Effector CD4-positive, alpha-beta T cell (primary cell): ENCODE measurements at places on chromosomes 13 and 19.

GRCh38 chr19:3054972-3055740, 7.1 kb downstream of the TLE5 start:
- no peak for DNase-seq

DNA sequence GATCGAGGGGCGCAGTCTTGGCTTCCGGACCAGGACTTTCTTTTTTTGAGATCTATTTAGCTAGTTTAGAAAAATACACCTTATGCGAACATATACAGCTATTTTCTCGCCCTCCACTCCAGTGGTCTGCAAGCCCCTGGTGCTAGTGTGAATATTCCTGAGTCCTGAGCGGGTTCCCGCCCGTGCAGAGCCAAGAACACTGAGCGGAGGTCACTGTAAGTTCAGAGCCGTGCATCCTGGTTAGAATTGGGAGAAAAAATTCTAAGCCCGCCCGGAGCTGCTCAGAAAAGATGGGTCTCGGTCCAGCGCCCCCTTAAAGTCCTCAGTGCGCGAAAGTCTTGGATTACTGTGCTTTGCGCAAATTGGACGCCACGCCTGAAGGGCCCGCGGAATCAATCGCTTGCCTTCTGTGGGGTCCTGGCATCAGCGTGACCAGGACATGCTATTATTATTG, 117.7 kb downstream of the KCNRG start:
- no peak for DNase-seq

GRCh38 chr19:39308531-39309304, 11.9 kb downstream of the LRFN1 start:
- no peak for DNase-seq

- DNase-seq: no peak
These were observed 6.3 kb upstream of the ZSWIM4 start for GRCh38 chr19:13788991-13789390.

DNA sequence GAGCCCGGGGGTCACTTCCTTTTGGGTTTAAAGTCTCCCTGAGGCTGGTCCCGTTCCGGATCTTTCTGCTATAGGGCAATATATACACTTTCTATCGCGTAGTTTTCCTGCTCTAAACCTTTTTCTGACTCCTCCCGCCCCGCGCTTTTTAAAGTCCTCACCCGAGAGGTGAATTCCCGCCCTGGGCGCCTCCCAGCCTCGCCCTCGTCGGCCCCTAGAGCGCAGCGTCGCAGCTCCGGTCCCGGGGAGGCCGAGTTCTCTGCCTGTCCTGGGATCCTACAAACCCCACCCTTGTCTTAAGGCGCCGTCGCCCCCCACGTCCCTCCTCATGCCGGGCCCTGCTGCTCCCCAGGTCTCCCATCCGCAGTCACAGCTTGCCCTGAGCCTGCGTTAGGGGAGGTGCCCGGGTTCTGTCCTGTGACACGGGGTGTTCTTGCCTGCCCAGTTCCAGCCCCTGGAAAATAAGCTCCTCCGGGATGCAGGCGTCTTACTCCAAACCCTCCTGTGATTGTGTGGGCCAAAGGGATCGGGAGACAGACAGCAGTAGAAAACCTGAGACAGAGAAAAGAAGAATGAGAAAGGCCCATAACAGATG, 491 bp downstream of the ZNF525 start:
- DNase-seq: no peak

GRCh38 chr13:69287050-69287698, 820.5 kb upstream of the ATXN8OS start:
- DNase-seq: no peak

GRCh38 chr13:51767100-51767499, 36.9 kb downstream of the DHRS12 start:
- no peak for DNase-seq

DNA sequence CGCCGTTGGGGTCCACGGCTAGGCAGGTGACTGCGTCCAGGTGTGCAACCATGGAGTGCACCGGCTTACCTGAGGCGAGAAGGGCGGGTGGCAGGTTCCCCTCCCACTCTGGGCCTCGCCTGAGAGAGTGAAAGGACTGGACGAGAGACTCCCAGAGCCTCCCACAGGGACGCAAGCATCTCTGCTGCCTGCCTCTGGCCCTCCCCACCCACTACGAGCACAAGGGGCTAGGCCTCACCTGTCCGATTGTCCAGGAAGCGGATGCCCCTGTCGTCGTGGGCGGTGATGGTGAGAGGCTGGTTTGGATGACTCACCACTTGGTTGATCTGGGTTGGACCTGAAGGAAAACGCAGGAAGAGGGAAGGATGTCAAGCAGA, 5.1 kb upstream of the PRKD2 start:
- DNase-seq: no peak

DNA sequence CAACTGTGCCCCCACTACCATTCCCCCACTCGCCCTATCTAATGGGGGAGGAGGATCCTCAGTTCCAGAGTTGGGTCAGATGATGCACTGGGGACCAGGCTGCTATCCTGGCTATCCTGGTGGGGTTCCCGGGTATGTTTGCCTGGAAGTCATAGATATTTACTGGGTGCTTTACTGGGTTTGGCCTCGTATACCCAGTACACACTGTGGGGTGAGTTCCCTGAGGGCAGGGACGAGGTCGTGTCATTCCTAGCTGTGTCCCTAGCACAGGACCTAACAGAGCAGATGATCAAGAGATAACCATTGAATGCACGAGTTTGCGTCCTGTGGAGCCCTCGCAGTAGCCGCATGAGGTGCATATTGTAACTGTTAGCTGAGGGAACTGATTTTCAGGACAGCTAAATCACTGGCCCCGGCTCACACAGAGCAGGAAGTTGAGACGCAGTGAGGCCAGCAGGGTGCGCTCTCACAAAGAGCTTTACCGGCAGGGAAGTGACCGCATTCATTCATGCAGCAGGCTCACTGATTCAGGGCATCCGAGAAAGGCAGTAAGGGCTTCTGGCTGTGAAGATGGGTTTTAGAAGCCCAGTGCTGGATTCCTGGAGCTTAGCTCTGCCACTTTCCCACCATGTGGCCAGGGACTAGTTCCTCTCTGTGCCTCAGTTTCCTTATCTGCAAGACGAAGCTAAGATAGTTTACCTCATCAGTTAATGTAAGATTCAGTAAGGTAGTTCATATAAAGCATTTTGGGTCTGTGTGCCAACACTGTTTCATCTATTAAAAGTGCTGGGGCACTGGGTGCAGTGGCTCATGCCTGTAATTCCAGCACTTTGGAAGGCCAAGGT, 6.0 kb downstream of the RUVBL2 start:
- peak; percentile 60 for DNase-seq

GRCh38 chr13:74644229-74644628, 510.0 kb upstream of the KLF12 start:
- DNase-seq: no peak

DNA sequence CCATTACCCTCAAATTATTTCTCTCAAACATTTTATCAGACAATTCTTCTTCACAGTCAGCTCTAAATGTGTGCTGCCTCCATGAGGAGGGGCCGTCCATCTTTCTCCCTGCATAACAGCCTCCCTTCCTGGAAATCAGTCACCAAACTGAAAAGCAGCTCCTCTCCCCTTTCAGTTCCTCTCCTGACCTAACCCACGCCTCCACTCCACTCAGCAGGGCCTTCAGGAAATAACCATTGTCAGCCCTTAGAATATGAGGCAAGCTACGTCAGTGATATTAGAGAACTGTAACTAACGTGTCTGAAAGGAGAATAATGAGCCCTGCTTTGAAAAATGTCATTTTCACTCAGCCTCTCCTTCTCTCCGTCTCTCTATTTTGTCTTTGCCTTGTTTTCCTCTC, 116.2 kb downstream of the OLFM4 start:
- DNase-seq: no peak

- DNase-seq: no peak
These were observed 1.7 kb downstream of the LRP3 start for GRCh38 chr19:33195645-33196347.

GRCh38 chr19:50952910-50953309, at the start of gene KLK5:
Gene KLK5, minus strand, starts transcription at chr19:50953038. Its CDS starts 381 bp downstream, at chr19:50952657.
- DNase-seq: no peak

DNA sequence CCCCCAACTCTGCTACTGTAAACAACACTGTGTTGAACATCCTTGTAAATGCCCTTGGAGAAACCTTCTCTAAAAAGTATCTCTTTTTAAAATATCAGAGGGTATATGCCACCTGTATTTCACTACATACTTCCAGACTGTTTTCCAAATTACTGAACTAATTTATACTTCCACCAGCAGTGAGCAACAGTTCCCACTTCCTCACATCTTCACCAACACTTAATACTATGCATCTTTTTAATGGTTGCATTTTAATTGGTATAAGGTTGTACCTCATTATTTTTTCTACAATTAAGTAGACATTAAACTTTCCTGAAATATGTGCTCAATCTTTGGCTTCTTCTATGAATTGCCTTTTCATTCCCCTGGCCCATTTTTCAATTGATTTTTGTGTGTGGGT, 21.8 kb downstream of the CLEC4M start:
- no peak for DNase-seq

DNA sequence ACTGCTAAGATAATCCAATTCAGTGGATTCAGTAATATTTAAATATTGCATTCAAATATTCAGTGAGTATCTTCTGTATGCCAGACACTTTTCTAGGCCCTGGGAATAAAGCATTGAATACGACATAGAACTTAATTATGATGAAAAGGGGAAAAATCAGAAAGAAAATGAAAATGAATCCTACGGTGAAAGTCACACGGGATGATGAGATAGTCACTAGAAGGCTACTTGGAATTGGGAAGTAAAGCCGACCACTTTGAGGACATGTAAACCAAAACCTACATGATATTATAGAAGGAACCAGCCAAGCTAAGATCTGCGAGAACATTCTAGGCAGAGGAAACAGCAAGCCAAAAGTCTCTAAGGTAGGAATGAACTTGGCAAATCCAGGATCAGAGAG, 10.1 kb downstream of the DPY19L3 start:
- no peak for DNase-seq

- no peak for DNase-seq
These were observed 545.5 kb upstream of the ARGLU1 start for GRCh38 chr13:107113387-107113786.

- no peak for DNase-seq
These were observed 3.7 kb upstream of the ZNRF4 start for GRCh38 chr19:5451494-5451893.

DNA sequence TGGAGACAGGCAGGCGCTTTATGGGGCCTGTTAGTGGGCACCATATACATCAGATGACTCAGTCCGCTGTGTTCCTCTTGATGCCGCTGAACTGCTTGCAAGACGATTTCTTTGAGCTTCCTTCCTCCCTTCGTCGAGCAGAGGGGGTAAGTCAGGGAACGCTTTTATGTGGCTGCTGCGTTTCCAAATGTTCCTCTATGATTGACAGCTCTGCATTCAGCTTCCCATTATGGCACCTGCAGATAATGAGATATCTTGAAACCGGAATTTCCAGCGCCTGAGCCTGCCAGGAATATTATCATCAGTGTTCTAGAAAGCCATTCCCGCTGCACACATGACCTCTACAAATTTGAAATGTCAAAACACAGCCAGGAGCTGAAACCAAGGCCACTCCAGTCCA, 257.0 kb downstream of the TSHZ3 start:
- no peak for DNase-seq

- DNase-seq: no peak
These were observed 65.7 kb upstream of the ATP12A start for GRCh38 chr13:24614306-24615080.

DNA sequence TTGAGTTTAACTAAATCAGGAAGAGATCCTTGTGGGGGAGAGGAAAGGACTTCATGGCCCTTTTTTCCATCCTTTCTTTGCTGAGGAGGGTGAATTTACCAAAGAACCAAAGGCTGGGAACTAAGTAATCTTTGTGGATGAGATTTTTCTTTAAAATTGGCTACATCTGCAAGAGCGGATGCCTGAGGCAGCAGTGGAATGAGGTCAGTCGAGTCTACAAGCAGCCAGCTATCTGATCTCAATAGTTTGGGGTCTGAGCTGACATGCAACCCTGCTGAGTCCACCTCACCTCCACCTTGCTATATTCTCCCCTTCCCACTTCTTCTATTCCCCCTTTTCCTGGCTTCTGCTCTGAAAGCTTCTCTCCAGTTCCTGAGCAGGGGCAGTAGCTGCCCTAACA, 3.6 kb upstream of the DNAJC15 start:
- DNase-seq: no peak

- peak; percentile 46 for DNase-seq
These were observed 706 bp downstream of the P2RY11 start for GRCh38 chr19:10112037-10112761.

GRCh38 chr13:111626371-111627305, 306.2 kb downstream of the TEX29 start:
- DNase-seq: no peak

DNA sequence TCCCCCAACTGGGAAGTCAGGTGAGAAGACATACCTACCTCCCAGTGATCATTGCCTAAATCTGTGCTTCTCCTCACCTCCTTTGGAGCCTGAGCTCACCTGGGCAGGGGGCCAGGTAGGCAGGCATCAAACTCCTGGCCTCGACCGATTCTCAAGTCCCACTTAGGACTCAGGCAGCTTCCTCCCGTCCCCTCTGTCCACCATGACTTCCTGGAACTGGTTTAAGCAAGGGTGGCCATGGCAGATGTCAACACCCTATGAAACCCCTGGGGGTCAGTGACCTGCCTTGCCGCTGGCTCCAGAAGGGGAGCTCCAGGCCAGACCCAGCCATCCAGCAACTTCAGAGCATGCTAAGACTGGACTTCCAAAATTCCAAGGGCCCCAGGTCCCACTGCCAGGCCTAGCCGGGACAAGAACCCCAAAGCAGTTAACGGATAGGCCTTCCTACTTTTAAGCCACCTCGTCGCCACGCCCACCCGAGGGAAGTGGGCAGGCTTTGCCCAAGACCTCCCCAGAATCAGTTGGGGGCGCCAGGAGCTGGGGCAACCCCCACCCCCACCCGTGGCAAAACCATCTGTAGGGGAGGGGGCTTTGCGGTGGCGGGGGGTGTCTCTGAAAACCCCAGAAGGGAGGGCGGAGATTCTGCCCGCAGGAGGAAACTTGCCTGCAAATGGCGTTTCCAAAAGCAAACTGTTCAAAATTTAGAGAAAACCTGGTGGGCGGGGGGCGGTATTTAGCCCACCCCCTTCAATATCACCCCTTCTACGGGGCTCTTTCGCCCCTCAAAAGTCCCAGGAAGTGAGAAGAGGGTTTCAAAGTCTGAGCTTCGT, 657 bp downstream of the PLIN3 start:
- peak; percentile 29 for DNase-seq

DNA sequence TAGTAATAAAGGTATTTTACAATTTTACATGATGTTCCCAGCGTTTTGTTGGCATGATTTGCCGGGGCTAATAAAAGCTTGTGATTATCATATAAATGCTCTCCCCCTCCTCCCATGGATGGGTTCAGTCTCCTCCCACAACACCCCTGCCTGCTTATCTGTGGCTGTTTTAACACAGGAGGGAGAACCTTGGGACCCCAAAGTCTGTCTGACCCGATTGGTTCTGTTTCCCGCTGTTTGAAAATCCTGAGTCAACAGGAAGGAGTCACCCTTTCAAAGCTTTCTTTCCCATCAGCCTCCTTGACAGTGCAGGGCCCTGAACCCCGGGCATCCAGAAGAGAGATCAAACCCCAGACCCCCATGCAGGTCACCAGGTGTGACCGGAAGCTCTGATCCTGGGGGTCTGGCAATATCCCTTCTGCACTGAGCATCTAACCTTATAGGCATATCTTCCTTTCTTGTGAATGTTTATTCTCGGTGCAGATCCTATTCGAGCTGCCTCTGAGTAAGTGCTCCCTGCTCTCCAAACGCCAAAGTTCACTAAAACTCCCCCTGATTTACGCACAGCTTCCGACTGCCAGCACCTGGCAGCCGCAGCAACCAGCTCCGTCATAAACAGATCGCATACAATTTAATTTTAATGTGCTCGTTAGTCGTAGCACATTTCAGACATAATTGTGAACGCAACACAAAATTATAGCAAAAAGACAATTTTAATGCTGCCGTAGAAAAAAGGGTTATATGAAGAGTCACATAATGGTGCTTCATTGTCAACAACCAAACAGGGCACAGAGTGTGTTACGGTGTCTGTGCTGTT, 74.8 kb downstream of the TSHZ3 start:
- no peak for DNase-seq

GRCh38 chr13:97255515-97256021, 33.4 kb downstream of the MBNL2 start:
- no peak for DNase-seq
